ENCODE measurements at places on chromosomes 7 and 10.

- no peak for DNase-seq
Measured at GRCh38 chr7:122790591-122790990, 87.9 kb upstream of the RNF148 start.

GRCh38 chr7:101140339-101140699 lies 13.4 kb downstream of the SERPINE1 start:
- no peak for DNase-seq

DNA sequence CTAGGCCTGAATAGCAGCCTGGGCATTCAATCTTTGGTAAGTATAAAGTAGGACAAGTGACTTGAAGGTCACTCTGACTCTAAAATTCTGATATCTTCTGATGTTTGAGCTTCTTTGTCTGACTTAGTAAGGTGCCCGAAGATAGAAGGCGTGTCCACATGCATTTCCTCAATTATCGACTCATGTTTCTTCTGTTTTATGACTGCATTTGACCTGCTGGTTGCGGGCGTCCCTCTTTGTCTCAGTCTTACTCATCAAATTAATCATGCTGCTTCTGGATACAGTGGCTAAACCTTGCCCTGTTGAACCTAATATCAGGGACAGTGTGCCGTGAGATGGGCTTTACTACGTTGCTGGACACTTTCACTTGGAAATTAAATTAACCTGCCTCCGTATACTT lies 534.1 kb downstream of the SDK1 start:
- no peak for DNase-seq

DNA sequence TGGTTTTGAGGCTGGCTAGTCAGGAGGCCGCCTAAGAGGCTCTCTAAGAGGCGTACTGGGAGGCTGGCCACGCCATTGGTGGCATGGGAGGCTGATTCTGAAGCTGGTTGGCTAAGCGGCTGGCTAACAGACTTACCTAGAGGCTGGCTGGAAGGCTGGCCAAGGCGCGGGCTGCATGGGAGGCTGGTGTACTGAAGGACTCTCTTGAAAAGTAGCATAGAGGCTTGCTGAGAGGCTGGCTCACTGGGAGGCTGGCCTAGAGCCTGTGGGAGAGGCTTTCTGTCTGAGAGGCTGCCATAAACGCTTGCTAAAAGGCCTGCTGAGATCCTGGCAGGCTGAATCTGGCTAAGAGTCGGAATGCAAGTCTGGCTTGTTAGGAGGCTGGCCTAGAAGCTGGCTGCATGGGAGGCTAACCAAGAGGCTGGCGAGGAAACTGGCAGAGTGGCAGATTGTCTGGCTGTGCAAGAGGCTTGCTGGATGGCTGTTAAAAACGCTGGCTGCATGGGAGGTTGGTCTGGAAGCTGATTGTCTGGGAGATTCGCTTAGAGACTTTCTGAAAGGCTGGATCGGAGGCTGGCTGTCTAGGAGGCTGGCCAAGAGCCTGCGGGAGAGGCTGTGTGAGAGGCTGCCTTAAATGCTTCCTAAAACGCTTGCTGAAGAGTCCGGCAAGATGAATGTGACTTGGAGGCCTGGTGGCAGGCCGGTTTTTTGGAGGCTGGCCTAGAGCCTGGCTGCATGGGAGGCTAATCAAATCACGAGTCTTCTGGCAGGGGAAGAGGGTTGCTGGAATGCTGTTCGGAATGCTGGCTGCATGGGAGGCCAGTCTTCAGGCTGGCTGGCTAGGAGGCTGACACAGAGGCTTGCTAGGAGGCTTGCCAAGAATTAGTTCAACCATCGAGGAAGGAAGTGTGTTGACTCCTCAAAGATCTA lies 134.2 kb downstream of the OR13A1 start:
- DNase-seq: no peak

GRCh38 chr10:1203216-1203615 lies 147.0 kb downstream of the WDR37 start:
- DNase-seq: no peak

GRCh38 chr7:6589151-6589828 lies 531 bp upstream of the INTS15 start:
- DNase-seq: no peak

GRCh38 chr7:127678947-127679346 lies 27.0 kb downstream of the SND1 start:
- no peak for DNase-seq

GRCh38 chr7:28687537-28687936 lies 270.6 kb downstream of the TRIL start:
- DNase-seq: no peak

DNA sequence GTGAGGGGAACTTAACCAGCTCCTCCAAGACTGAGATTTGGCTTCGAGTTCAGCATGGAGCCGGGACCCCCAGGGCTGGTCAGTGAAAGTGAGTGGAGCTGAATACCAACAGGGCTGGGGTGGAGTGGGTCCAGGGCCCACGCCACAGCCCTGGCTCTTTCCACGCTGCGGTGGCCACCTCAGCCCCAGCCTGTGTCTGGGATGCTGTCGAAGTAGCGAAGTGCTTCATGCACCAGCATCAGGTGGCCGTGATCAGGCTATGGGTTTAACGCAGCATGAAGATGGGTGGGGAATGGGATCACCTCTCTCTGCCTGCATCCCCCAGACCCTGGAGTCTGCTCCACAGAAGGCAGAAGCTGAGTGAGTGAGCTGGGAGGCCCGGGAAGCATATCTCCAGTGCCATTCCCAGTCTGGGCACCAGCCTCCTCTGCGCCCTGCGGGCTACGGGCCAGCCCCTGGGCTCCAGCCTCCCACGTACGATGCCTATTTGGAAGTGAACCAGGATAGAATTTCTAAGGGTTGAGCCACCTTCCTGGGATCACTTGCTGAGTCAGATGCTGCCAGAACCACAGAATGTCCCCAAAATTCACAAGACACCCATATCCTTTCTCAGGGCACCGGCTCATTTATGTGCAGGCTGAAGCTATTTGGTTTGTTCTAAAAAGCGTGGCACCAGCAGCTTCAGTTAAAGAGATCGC lies 131.1 kb upstream of the CHST15 start:
- no peak for DNase-seq

DNA sequence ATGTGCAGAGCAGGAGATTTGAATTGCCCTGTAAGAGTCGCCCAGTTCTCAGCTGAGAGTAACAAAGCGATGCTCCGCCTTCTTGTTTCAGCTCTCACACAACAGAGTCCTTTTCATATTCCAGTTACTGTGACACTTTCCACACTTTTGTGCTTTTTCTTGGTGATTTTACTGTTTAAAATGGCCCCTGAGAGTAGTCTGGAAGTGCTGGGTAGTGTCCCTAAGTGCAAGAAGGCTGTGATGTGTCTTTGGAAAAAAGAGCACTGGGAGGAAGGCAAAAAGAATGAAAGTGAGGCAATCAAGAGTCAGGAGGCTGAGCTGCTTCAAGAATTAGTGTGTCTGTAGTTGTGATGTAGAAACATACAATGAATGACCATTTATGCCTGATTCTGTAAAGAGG lies 201.2 kb upstream of the SEMA3E start:
- DNase-seq: no peak

DNA sequence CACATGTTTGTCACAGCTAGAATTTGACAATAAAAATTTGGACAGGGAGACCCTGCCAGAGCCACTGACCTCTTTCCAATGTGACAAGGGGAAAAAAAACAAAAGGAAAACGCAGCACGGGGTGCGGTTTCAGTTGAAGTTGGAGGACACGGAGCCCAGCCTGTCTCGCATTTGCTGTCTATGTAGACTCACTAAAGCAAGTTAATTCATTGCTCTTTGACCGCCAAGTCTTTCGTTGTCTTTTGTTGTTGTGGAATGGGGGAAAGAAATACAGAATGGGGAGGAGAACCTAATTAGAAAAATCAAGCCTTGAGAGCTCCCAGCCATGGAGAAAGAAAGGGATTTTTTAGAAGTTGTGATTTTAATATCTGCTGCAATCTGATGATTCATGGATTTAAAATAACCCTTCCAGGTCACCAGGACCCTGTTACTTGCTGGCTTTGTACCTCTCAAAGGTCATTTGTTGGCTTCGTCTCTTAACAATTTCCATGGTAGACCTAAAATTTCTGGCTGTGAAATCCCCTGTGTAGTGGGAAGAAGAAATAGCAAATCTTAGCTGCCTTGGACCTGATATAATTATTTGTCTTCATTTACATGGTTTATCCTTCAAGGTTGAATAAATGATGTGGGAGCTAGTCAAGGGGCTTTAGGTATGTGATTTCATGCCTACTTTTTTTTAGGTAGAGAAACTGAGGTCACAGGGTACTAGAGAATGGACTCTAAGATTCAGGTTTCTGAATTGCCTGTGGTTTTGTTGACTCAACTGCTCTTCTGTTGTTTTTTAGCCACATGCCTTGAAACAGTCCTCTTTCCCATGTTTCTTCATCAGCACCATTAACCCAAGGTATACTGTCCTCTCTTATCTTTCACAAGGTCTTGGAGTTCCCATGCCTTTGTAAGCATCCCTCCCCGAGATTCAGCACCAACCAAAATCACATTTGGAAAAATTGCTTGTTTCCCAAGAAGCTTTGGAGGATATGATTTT lies 78.7 kb downstream of the TCF7L2 start:
- DNase-seq: no peak

DNA sequence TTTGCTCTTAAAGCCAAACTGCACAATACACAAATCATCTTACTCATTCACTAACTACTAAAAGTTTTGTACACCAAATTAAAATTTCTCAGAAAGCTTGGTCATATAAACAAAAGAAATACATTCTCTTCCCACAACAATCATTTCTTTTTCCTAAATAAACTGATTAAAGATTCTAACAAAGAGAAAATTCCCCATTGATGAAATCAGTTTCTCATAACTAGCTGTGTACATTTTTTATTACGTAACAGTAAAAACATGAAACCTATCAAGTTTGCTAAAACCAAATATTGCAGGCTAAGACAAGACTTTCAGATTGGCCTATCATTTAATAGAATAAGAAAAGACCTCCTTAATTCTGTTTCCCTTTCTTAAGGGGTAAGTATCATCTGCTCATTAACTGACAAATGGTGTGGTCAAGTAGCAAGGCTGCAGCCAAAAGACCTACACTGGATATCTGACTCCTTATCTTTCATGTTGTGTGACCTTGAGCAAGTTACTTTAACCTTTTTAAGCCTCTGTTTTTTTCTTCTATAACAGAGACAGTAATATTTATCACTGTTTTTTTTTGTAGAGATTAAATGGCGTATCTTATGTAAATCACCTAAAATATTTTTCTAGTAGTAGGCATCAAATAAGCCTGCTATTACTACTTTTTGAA lies 22.4 kb downstream of the NAMPT start:
- DNase-seq: no peak

DNA sequence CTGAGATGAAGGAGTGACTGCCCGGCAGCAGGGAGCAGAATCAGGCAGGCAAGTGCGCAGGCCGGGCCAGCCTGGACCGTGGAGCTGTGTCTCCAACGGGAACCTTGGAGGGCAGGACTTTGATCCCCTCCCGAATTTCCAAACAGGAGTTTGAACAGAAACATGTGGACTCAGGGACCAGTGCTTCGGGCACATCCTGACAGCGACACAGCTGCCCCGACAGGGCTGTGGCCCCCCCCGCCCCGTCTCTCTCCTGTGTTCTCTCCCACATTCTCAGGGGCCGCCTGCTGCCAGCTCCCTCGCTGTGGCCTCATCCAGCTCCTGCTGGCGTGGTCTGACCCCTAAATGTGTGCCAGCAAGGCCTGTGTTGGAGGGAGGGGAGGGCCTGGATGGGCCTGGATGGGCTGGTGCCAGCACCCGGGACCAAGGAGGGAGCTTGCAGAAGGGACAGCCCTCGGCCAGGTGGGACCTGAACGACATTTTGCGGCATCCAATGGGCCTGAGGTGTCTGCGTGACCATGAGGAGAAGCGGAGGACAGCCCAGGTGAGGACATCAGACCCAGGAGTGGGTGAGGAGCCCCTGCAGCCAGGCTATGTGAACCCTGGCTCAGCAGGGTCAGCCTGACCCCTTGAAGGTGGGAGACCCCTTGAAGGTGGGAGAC lies 222.9 kb downstream of the DNAJB6 start:
- DNase-seq: no peak

GRCh38 chr7:1818575-1819258 lies 148.6 kb downstream of the ELFN1 start:
- no peak for DNase-seq

DNA sequence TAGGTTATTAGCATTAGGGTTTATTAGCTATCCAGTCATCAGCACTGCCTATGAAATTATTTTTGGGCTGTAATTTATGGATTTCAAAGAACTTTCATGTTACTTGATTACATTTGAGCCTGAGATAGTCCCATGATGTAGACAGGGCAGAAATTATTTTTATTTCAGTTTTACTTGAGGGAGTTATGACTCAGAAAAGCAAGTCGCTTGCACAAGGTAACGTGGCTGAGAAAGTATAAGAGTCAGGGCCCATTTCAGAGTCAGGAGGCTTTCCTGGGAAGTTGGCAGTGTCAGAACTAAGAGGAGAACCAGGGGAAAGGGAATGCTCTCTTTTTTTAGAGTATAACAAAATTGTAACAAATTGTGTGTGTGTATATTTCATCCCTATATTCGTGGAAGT lies 16.5 kb downstream of the GATA3 start:
- DNase-seq: no peak

DNA sequence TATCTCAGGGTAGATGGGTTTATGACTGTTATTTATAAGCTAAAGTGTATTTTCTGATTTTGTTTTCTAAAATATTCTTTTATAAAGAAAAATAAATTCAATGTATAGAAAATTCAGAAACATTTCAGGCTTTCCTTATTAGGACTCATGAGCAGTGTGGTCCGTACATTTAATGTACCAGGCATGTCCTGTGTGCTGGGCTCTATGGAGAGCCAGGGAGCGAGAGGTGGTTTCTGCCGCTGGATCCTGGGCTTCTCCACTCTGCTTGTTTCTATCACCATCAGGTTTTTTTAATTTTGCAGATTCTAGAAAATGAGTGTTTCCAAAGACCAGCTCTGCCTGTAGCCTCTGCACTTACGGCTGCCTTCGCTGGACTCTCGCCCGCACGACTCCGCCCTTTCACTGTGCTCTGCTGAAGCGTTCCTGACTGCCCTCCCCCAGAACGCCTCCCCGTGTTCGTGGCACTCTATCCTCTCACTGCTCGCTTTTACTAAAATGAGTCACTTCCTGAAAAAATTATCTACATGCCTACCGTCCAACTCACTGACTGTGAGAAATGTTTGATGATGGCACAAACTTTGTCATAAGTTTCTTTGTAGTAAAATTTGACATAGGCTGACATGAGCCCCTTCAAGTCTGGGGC lies 188.5 kb downstream of the ZMYND11 start:
- no peak for DNase-seq

DNA sequence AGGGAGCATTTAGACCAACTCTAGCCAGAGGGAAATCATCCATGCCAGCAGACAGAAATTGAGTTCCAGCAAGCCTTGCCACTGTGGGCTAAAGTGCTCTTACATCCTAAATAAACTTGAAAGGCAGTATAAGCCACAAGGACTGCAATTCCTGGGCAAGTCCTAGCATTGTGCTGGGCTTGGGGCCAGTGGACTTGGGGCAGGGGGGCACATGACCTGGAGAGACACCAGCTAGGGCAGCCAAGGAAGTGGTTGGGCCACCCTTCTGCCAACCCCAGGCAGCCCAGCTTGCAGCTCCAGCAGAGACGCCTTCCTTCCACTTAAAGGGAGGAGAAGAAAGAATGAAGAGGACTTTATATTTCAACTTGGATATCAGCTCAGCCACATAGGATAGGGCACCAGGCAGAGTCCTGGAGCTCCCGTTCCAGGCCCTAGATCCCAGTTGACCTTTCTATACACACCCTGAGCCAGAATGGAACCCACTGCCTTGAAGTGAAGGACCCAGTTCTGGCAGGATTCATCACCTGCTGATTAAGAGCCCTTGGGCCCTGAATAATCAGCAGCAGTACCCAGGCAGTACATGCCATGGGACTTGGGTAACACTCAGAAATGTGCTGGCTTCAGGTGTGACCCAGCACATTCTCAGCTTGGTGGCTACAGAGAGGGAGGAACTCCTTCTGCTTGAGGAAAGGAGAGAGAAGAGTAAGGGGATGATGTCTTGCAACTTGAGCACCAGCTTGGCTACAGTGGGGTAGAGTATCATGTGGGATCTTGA lies 153.0 kb downstream of the GNAI1 start:
- DNase-seq: no peak
